Caudate nucleus (tissue), 63 donors: ENCODE measurements at places on chromosomes 2 and 18.

DNA sequence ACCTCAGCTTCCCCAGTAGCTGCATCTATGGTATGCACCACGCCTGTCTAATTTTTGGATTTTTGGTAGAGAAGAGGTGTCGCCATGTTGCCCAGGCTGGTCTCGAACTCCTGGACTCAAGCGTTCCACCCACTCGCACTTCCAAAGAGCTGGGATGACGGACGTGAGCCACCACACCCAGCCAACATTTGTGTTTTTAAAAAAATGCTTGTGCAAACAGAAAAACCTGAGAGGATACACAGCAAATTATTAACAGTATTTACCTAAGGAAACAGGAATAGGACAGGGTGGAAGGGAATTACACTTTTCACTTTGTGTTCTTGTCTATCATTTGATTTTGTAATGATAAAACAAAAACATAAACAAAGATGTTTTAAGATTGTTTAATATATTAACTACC, 25.1 kb downstream of the NOL10 start:
- no peak for DNase-seq

DNA sequence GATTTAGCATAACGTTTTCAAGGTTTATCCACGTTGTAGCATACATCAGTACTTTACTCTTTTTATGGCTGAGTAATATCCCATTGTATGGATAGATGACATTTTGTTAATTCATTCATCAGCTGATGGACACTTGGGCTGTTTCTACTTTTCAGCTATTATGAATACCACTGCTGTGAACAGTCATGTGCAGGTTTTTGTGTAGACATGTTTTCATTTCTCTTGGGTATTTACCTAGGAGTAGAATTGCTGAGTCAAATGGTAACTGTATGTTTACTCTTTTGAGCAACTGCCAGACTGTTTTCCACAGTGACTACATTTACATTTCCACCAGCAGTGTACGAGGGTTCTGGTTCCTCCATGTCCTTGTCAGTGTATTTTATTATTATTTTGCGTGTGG, 33.9 kb downstream of the COX7A2L start:
- no peak for DNase-seq

- DNase-seq: no peak
These were observed 139.0 kb upstream of the SERPINE2 start for GRCh38 chr2:224178056-224178455.

DNA sequence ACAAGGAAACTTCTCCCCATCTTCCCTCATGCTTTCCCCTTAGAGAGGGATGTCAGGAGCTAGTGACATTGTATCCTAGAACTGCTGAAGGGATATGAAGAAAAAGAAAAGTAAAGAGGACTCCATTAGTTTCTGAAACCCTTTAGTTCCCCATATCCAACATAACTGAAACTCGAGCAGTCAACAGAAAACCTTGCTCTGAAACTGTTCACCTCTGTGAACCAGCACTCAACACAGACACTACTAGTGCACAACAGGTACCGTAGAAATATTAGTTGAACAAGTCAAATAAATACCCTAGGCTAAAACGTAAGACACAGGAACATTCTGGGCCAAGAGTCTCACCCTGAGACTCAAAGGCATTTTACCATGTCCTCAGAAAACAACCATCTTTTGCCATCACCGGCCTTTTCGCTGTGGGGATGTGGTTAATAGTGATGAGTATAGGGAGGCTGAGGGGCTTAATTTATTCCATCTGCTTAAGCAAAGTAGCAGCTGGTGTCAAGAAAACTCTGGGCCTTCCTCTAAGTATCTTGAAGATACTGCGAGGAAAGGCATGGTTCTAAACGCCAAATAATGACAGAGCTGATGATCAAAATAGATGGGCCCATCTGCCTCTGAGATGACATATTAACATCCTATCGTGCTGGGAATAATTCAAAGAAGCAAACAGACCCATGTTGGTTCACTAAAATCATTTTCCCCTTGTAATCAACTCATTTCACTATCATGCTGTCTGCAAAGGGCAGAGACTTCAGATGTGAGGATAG, 156.8 kb downstream of the STK39 start:
- DNase-seq: no peak

- no peak for DNase-seq
These were observed 617 bp downstream of the CCDC142 start for GRCh38 chr2:74481961-74482800.

DNA sequence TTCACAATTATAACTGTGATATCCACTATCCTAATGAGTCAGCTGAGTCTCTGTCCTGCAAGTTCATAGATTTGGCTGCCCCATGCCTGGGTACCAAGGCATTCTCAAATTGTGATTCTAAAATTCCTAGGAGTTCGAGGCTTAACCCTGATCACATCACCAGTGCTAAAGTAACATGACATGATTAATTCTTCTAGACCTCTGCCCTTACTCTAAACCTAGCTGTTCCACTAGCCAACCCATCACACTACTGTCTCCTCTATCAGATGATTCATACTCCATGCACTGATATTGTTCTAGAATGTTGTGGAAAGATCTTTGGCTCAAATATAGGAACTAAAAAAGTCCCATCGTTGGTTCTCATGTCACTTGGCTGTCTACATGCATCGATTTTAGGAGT, 487.6 kb downstream of the PIK3C3 start:
- DNase-seq: no peak

GRCh38 chr2:224645722-224646121, 60.6 kb upstream of the CUL3 start:
- no peak for DNase-seq

DNA sequence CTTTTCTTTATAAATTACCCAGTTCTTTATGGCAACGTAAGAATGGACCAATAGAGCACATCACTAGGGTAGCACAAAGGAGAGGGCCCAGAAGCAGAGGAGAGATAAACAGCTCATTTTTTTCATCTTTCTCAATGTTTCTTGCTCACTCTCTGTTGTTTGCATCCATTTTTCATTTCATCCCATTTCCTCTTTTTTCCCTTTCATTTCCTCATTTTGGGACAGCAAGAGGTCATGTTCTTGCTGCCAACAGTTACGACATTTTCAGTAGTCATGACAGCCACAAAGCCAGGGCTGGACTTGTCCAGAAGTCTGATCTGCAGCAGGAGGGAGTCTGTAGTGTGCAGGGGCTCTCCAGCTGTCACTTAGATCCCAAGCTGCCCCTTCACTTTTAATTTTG, 52.7 kb upstream of the CYP1B1 start:
- DNase-seq: no peak

DNA sequence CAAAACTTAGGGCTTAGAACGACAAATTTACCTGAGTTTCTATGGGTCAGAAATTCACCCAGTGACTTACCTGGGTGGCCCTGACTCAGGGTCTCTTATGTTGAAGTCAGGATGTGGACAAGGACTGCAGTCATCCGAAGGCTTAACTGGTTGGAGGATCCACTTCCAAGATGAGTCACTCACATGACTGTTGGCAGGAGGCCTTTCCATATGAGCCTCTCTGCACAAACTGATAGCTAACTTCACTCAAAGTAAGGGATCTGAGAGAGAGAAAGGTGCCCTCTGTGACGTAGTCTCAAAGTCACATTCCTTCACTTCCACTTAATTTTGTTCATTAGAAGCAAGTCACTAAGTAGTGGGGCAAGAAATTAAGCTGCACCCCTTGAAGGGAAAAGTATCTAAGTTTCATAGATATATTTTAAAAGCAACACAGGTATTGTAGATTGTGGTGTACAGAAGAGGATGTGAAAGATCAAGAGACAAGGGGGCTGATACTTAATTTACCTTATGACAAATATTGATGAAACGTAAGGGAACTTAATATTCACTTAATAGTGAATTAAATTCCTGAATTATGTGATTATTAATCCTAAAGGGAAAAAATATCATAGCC, 48.4 kb downstream of the TANK start:
- no peak for DNase-seq

DNA sequence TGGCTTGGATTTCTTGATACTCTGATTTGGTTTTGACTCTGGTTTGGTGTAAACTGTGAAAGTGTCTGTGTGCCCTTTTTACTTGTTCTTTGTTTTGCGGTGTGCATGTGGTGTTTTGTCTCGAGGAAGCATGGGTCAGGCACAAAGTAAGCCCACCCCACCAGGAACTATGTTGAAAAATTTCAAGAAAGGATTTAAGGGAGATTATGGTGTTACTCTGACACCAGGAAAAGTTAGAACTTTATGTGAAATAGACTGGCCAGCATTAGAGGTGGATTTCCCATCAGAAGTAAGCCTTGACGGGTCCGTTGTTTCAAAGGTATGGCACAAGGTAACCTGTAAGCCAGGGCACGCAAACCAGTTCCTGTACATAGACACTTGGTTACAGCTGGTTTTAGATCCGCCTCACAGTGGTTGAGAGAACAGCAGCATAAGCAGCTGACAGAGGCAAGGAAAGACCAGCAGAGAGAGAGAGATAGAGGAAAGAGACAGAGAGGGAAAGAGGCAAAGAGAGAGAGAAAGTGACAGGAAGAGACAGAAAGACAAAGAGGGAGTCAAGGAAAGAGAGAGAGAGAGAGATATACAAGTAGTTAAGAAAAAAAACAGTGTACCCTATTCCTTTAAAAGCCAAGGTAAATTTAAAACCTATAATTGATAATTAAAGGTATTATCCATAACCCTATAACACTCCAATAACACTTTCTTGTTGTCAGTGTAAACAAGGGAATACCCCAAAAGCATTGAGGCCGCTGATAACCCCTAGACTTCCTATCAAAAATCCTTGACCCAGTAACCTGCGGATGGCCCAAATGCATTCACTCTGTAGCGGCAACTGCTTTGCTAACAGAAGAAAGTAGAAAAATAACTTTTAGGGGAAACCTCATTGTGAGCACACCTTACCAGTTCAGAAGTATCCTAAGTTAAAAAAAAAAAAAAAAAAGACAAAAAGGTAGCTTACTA, 42.6 kb downstream of the TFPI start:
- no peak for DNase-seq

DNA sequence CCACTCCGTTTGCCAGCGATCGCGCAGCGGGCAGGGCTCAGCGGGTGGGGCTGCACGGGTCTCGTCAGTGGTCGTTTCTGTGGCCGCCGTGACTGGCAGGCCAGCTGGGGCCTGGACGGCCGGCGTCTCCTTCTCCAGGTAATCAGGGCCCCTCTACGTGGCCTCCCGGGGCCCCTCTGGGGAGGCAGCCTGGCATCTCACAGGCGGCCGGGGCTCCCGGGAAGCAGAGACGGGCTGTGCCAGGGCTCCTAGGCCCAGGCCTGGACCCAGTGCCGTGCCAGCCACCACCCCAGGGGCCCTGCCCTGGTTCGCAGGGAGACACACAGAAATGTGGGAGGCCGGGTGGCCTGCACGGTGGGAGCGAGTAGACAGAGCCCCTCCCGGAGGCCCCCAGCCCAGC, 59.5 kb downstream of the NFATC1 start:
- no peak for DNase-seq

DNA sequence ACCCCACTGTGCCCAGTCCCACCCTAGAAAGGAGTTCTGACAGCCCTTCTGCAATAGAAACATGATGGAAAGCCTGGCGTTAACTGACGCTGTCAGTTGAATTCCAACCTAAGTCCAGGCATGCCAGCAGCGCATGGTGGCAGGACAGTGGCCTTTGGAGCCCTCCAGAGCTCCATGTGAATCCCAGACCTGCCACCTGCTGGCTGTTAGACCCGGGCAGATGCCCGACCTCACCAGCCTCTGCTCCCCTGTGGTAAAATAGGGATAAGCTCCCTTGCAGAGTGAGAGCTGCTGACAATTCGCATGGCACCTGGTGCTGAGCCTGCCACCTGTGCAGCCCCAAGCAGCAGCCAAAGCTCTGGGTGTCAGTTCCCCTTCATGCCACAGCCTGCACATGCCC, 138.6 kb downstream of the LOXHD1 start:
- no peak for DNase-seq

- DNase-seq: no peak
These were observed 81.7 kb downstream of the EPC2 start for GRCh38 chr2:148726228-148726627.

- no peak for DNase-seq
These were observed 135.1 kb downstream of the SOCS6 start for GRCh38 chr18:70423988-70424387.

GRCh38 chr2:237968048-237968862, 1.4 kb downstream of the UBE2F start:
- no peak for DNase-seq

DNA sequence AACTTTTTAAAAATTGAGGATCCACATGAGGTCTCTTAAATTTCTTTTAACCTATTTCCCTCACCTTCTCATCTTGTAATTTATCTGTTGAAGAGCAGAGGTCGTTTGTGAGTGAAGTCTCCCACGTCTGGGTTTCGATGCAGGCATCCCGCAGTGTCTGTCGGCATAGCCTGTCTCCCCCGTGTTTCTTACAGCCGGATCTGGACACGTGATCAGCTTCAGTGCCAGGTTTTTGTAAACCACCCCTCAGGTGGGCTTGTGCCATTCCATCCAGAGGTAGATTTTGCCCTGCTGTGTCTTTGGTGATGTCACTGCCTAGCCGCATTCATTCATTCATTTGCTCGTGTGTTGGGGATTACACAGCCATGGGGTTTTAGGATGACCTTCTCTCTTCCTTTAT, 16.2 kb downstream of the AQP12A start:
- no peak for DNase-seq

- DNase-seq: no peak
These were observed 14.0 kb downstream of the PDE1A start for GRCh38 chr2:182412858-182413257.

DNA sequence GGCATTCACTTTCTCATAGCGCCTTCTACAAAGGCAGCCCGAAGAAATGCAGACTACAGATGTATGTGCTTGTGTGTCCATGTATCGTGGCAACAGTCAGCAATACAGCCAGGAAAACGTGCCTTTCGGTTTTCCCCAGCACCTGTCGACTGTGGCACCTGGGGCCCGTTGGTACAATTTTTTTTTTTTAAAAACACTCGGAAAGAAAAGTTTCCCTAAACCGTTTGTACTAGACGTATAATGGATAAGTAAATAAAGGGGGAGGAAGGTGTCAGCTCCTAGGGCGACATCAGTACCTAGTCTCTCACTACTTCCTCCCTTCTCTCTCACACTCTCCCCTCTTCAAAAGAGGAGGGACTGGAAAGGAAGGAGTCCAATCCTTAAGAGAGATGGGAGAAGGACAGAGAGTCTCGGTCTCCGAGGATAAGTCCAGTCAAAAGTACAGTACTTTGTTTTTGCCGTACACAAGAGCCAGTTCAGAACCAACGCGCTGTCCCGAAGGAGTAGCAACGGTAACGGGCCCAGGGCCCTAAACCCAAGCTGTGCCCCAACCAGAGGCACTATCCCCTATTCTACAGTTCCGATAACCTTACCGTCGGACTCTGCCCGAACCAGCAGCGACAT, 759 bp downstream of the PPP4R3B start:
- no peak for DNase-seq

- no peak for DNase-seq
These were observed 26.2 kb upstream of the SNED1 start for GRCh38 chr2:240972201-240972600.

- no peak for DNase-seq
These were observed 277.4 kb downstream of the NRXN1 start for GRCh38 chr2:50754514-50754913.
